ENCODE measurements at places on chromosomes 3 and 15.

GRCh38 chr3:56370991-56371775 is 97.1 kb downstream of the ERC2 start:
- no peak for DNase-seq

- DNase-seq: no peak
These were observed 296.7 kb downstream of the PTPRG start for GRCh38 chr3:61858054-61858453.

- DNase-seq: no peak
These were observed 31.5 kb upstream of the XXYLT1 start for GRCh38 chr3:195302431-195302830.

DNA sequence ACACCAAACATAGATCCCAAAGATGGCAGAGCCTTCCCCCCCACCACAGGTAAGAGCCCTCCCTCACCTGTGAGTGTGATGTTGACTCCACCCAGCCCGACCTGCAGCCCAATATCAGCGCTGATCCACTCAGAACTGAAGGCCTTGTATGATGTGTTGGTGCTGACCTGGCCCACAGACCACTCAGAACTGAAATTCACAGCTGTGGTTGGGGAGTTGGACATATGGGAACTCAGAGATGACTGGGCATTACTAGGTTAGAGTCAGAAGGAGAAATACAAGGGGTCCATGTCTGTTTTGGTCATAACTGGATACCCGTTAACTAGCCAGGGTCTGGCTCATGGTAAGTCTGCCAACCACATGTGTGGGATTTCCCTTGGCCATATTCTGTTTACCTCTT is 6.9 kb downstream of the DUOXA2 start:
- no peak for DNase-seq

- no peak for DNase-seq
These were observed 3.9 kb upstream of the NIT2 start for GRCh38 chr3:100330651-100331050.

GRCh38 chr15:63554337-63554927 is 42.8 kb upstream of the FBXL22 start:
- DNase-seq: no peak

DNA sequence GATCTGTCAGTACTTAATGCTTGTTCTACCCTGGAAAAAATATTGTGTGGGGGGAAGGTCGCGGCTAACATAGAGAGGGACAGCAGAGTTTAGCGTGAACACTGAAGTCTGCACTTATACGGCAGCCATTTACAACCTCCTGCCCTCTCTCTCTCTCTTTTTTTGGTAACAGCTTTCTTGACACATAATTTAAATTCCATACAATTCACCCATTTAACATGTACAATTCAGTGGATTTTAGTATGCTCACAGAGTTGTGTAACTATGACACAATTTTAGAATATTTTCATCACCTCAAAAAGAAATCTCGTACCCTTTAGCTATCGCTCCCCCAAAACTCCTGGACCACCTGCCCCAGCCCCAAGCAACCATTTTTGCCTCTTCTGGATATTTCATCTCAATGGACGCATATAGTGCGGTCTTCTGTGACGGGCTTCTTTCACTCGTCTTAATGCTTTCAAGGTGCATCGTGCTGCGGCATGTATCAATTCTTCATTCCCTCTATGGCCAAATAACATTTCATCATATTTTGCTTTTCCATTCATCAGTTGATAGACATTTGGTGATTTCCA is 141.8 kb downstream of the XXYLT1 start:
- DNase-seq: no peak

DNA sequence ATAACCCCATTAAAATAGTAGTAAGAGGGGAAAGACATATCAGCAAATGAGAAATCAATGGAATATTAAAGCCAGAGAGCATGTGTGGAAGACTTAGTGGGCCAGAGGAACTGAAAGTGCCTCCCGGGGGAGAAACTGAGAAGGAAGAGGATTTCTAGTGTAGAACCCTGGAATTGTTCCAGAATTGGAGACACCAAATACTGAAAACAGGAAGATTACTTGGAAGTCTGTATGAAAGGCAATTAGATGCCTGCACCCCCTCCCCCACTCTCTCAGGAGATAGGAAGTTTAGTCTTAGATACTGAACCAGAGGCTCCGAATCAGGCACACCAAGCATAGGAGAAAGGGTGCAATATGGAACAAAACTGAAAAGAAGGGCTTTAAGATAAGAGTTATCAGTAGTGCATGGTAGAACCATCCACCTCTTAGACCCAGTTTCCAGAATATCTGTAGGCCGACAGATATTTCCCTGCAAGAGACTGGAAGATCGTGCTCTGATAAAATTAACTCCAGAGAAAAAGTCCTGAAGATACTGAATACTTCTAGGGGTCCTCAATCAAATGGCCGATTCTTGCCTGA is 32.4 kb downstream of the KLHL18 start:
- no peak for DNase-seq

- DNase-seq: no peak
These were observed 3.5 kb downstream of the LPP start for GRCh38 chr3:188157407-188157806.

GRCh38 chr15:58873267-58873666 is 60.2 kb downstream of the SLTM start:
- no peak for DNase-seq

DNA sequence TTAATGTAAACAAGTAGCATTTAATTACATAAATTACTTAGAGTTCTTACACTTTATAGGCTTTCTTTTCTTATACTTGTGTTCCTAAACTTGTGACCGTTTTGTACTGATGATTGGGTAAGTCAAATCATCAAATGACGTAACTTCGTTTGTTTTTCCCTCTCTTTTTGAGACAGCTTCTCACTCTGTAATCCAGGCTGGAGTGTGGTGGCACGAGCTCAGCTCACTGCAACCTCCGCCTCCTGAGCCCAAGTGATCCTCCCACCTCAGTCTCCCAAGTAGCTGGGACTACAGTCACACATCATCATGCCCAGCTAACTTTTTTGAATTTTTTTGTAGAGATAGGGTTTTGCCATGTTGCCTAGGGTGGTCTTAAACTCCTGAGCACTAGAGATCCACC is 226.0 kb downstream of the TCF12 start:
- no peak for DNase-seq

- no peak for DNase-seq
These were observed 8.5 kb downstream of the EIF4G1 start for GRCh38 chr3:184322731-184323487.

DNA sequence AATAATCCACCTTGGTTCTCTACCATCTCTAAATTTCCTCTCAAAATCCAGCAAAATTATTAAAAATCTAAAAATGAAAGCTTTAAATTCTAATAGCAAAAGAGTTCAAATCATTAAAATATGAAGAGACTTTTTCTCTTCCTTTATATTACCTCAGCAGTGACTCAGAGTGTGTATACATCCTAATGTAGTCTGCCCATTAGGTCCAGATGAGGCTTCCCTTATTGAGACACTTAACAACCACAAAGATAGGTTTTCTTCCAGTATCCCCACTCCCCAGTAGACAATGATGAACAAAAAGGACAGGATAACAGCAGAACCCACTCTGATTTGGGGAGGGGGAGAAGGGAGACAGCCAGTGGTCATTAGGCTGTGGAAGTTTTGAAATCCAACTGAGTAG is 61.5 kb upstream of the DCBLD2 start:
- no peak for DNase-seq

DNA sequence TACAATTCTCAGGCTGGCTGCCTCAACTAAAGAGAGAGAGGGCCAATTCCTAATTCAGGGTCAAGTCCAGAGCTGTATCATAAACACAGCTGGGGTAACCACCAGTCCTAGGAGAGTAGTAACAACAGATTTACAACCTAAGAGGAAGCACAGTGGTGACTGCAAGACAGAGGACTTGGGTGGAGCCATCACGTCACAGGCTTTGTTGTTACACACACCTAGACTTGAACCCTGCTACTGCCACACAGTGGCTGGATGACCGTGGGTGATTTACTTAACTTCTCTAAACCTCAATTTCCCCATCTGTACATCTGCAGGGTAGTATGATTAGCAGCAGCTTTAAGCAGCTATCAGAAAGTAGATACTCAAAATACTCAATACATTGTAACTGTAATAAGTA is 78.6 kb downstream of the MYLK start:
- no peak for DNase-seq

DNA sequence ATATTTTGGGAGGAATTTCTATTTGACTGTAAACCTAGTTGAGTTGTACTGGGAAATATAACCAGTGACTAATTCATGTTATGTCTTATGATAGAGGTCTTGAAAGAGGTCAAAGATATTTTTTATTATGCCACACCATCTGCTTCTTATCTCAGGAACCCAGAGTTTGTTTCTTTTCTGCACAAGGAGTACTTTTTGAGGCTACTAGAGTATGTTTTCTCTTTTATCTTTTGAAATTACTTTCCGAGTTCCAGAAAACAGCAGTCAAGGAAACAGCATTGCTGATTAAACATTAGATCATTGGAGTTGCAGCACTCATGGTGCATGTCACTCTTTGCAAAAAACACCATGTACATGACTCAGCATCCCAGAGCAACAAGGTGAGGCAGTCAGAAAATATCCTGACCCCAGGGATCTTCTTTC is 645.8 kb upstream of the NR2F2 start:
- no peak for DNase-seq

DNA sequence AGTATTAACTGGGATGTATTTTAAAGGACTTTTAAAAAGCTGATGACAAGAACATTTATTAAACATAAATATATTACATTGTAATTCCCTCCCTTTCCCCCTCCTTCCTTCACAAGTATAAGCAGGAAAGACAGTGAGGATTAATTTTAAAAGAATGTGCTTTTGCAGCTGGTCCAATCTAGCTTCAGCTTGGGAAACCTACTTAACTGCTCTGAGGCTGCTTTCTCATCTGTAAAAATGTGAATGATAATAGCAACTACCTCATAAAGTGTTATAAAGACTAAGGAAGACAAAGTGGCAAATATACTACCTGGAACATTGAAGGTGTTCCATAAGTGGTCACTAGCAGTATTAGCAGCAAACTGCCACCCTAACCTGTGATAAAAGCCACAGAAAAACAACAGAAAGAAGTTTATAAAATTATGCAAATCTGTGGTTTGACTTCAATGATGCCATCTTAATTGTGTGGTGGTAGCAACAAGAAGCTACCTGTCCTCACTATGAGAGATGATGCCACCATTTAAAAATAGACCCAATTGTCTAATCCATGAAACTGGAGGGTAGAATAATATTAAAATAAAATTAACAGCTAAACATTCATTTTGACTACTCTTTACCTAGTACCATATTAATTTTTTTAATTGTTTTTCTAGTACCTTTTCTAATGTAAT is 20.0 kb downstream of the DHX36 start:
- no peak for DNase-seq

DNA sequence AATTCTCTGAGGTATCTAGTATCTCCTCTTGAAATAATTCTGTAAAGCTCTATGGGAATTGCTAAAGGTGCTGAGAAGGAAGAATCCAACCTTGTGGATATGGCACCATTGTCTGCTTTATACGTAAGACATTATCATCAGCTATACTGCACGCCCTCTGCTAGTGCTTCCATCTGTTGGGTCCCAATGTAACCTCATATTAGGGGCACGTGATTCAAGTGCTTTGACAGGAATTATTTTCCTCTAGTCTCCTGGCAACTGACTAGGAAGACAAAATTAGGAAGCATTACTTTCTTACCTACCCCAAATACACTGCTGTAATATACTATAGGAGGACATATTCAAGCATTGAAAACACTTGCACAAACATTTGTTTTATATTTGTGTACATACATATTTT is 24.0 kb downstream of the COPS2 start:
- DNase-seq: no peak

- no peak for DNase-seq
These were observed 3.5 kb upstream of the POPDC2 start for GRCh38 chr3:119663885-119664284.

GRCh38 chr3:16460273-16460672 is 53.2 kb downstream of the RFTN1 start:
- no peak for DNase-seq

DNA sequence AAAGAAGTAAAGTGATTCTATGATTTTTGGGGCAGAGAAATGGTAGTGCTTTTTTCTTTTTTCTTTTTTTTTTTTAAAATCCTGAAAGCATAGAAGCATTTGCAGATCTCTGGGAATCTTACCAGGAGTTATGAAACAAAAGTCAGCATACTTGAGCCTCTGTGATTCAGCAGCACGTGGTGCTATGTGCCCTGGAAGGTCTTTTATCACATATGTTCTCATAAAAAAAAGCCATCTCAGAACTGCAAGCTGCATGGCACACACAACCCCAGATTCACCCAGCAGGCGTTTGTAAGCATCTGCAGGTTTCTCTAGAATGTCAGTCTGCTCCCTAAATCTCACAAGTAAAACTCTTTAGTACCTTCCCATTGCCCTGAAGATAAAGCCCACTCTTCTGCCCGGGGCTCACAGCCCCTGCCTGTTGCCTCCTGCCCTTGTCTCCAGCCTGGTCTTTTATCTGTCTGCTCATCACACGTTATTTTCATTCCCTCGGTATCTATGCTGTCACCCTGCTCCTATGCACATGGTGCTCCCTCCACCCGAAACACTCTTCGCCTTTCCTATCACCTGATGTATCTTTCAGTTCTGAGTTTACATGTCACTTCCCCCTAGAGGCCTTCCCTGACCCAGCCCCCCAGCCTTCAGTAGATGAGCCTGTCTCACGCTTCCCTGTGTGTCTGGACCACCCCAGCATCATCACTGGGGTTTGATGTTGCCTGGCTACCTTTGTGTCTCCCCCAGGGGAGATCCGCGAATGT is 72.4 kb downstream of the CHDH start:
- DNase-seq: no peak

- DNase-seq: no peak
These were observed 62.9 kb upstream of the RAP2B start for GRCh38 chr3:153099131-153099530.

DNA sequence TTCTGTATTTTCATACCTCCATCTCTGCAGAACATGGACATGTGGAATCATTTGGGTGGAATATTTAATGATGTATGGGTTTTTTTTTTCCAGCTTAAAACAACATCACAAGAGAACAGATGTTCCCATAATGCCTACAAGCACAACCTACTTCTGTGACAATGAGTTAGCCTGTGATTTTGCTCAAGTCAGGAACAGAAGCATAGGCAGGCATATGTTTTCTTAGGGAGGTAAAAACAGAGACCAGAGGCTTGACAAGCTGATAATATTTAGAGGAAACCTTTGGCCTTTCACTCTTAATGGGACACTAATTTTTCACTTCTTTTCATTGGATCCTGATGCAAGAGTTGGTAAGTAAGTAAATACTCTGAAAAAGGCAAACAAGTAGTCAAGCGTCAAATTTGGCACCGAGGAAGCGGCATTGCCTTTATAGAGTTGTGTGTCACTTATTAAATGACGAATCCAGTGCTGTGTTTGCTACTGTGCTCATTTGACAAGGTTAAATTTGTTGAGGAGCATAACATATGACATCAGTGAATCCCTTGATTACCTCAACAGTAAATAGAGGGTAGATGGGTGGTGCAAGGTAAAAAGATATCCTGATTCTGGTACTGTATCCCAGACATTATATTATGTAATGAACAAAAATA is 66.7 kb upstream of the RBMS3 start:
- DNase-seq: no peak

DNA sequence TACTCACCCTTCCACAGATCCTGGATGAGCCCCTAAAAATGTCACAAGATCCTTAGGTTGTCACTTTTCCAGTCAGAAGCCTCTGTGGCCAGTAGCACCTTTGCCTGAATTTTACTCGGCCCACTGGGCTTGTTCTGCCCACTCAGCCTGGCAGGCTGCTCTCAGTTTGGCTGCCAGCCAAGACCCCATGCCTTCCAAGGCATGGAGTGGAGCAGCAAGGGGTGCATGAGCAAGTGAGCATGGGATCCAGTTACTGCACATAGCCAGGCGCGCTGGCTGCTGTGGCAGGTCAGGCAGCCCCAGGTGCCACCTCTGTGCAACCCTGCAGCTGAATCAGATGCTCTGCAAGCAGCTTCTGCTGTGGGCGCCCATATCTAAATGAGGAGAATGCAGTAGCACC is 79.3 kb downstream of the CGGBP1 start:
- DNase-seq: no peak

All from right hindlimb (tissue), 1 donor.